ENCODE measurements at places on chromosomes 2 and 18.
A peak's percentile ranks its signal among the peaks of the same experiment; 100 is the strongest.

DNA sequence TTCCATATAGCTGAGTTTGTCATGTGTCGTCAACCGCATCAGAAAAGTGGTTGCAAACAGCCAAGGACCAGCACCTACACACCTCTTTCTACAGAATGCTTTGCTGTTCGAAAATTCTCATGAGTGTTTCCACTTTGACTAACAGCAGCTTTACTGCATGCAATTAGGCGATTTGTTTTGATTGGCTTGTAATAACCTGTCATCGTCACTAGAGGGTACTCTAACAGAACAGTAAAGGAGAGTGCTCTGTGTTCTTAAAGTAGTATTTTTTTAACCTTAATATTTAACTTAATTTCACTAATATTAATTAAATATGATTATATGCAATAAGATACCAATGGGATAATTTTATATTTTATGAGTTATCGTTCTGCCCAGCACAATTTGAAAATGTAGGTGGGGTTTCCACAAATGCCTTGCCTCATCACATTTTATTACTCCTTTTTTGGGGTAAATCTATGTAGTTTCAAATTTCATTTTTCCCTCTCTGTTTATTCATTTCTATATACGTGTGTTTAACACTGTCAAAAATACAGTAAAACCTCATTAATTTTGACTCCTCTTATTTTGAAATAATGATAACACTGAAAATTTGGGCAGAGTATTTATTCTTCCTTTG is 502.2 kb downstream of the NRXN1 start:
- DNase-seq, result no peak

DNA sequence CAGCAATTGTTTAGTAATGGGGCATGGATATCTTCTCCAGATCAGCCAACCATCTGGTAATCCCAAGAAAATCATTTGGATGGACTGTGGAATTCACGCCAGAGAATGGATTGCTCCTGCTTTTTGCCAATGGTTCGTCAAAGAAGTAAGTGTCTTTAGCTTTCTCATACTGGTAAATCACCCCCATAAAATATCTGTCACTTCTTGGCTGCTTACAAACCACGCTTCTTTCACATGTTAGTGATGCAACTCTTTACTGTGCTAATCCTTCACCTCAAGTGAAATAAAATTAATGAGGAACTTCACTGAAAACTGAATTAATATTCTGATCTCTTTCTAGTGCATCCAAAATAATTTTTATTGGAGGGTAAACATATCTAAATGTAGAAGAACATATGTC is 18.9 kb downstream of the CPO start:
- no peak for DNase-seq

DNA sequence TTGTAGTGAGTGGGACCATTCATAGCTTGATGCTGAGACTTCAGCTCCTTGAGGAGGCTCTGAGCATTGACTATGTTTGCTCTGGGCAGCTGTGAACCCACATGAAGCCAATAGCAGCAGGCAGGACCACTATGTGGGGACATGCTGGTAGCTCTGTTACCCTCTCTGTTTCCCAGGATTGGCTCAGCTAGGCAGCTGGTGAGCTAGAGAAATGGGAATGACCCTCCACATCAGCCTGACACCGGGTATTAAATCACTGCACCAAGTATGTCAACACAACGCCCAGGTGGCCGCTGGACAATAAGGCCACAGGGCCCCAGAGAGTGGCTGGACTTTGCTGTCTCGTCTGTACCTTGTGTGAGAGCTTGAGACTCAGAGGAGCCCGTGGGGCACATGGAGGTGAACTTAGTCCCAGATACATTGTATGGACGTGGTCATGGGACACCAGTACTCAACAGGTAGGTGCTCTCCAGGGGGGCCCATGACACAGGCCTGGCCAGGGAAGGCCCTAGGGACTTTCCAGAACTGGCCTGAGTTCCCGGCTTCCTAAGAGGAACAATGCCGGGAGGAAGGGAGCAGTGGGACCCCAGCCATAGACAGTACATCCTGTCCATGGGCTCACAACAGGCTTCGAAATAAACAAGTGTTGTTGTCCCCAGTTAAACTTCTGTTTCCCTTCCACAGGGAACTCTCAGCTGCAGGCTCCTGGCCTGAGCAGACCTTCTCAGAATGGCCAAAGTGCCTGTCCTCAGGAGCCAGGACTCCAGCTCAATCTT is 35.2 kb downstream of the HS1BP3 start:
- peak; percentile 70 for DNase-seq

DNA sequence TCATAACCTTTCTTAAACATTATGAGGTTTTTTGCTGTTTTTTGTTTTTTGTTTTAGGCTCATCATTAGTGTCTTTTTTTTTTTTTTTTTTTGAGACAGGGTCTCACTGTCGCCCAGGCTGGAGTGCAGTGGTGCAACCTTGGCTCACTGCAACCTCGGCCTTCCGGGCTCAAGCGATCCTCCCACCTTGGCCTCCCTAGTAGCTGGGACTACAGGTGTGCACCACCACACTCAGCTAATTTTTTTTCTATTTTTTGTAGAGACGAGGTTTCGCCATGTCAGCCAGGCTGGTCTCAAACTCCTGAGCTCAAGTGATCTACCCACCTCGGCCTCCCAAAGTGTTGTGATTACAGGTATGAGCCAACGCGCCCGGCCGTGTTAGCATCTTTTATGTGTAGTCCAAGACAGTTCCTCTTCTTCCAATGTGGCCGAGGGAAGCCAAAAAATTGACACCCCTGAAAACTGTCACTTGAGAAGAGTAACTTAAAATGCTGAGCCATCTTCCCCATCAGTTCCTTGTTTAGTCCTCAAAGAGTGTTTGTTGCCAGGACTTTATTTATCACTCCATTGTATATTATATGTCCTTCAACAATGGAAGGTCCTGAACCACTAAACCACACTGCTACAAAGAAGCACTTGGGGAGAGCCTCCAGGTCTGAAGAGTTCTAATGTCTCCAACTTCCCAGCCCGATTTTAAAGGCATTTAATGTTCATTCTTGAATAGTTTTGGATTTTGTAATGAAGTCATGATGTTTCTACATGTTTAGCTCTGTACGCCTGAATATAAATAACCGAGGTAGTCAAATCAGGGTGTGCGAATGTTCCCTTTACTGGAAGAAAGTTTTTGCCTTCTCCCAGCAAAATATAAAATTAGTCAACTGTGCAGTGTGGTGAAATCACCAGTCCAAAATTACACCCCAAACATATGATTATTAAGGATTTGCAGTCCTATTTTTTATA is 26.4 kb downstream of the ZNF516 start:
- no peak for DNase-seq

DNA sequence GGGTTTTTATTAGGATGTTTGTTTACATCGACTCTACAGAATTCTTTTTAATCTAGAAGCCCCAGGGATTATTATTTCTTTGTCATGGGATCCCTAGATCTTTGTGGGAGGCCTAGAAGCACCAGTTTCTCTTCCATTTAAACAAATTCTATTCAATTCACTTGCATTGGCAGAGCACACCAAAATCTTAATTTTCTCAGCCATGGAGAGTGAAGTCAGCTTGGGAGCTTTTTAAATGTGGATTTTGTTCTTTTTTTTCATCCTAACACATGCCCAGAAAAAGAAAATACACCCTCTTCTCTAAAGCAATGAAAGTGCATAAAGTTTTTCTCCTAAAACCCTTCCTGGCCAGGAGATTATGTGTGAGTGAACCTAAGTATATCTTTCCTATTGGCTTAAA is 38.5 kb downstream of the CDCA7 start:
- DNase-seq, result no peak

DNA sequence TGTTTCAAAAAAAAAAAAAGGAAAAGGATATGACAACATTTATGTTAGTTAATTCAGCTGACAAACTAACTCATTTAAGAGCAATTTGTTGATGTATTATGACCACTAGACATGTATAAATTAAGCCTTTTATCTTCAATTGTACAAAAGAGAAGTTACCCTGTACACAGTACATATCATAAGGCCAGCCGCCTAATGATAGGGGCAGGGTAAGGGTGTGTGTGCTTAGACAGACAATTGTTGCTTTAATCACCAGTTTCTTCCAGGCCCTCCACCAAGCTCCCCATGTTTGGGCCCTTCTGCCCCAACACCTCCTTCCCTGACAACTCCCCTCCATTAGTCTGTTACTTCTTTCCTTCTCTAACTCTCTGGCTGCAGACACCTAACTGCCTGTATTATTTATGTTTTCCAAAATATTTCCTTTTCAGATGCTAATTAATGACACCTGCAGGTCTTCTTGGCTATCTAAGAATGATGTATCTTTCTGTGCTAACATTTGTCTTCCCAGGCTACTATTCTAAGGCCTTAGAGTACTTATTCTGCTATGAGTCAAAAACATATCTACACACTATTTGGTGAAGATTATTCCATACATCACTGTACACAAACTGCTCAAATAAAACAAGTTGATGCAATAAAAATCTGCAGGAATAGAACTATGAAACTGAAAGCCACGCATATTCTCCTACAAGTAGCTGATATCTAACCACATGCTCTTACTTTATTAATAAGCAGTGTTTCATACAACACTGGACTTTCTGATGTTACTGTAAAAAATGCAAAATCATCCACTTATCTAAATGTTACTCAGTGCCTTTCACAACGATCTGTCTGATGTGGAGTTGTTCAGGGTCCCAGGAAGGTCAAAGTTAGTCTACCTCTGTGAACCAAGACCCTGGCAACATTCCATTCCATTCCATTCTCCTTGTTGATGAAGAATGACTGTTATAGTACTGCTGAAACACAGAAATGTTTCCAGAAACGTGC is 26.4 kb downstream of the TMEM131 start:
- no peak for DNase-seq

DNA sequence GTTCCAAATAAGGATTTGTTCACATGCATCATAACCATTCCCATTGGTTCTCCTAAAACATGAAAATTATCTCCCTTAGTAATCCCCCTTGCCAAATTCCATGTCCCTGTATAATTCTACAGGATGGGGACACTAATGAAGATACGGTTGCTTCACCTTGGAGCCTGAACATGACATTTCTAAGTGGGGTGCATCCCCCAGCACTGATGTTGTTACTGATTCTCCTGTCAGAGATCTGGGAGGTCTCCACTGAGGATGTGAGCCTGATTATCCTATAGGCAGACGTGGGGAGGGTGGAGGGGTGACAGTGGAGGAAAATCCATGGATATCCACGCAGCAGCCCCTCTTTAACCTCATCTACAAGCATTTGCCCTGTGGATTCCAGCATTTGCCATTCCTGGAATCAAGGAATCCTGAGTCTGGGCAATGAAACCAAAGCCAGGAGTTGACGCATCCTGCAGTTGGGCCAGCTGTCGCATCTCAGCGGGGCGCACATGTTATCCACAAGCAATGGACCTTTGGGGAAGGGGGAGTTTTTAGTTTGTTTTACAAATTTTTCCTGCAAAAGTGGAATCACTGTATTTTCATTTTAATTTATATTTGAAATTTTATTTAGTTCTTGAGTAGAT is 57.3 kb downstream of the HK2 start:
- DNase-seq, result no peak

DNA sequence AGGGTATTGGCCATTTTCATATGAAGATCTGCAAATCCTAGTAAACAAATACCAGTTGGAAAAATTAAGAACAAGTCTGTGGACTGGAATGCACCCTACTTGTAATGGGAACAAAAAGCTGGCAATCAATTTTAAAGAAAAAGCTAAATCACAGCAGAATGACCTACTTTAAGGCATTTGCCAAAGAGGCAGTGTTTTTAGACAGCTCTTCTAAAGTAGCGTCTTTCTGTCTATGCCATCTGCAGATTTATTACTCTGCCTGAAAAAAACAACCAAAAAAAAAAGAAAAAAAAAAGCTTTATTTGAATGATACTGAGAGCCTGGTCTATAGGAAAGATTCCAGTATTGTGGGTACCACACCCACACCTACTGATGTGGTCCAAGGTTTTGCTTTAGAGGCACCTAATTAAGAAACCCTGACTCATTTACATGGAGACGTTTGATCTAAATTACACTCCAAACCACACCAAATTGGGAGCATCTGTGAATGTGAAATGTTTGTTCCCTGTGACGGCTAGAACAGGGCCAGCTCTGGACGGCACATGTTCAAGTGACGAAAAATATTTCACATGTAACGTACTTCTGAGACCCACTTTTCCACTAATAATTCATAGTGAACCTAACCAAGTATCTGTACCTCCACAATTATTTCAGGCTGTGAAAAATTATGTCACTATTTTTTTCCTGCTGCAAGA is 597.1 kb downstream of the ARHGAP15 start:
- no peak for DNase-seq

- no peak for DNase-seq
Measured at GRCh38 chr2:190121971-190122370, 59.4 kb upstream of the MSTN start.

DNA sequence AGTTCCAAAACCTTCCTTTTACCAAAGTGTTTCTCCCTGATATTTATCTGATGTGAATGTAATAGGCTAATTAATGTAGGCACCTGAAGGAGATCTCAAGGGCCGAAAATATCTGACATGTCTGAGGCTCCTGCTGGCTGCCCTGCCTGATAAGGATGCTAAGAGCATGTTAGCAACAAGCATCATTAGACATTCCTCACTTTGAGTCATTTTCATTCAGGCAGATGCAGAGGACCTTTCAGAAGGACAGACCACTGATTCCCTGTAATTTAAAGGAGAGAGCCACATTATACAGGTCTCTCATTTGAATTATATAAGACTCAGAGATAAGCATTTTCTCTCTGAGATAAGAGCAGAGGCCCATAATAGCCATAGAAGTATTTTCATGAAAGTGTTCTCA is 222.4 kb upstream of the NCKAP5 start:
- DNase-seq, result no peak

GRCh38 chr2:47225061-47225783 is 70.1 kb upstream of the STPG4 start:
- peak; percentile 81 for DNase-seq

DNA sequence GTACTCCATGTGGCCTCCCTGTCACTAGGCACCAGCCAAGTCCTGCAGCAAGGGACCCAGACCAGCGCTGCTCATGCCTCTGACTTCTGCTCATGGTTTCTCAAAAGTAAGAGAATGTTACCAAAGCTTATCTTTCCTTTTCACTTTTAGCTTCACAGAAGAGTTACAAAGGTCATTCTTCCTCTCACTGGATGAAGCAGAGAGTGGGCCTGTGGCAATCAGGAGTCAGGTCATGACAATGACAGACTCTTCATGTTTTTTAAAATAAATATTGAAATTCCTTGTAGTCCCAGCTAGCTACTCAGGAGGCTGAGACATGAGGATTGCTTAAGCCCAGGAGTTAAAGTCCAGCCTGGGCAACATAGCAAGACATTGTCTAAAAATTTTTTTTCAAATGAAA is 126.1 kb downstream of the OSR1 start:
- no peak for DNase-seq

DNA sequence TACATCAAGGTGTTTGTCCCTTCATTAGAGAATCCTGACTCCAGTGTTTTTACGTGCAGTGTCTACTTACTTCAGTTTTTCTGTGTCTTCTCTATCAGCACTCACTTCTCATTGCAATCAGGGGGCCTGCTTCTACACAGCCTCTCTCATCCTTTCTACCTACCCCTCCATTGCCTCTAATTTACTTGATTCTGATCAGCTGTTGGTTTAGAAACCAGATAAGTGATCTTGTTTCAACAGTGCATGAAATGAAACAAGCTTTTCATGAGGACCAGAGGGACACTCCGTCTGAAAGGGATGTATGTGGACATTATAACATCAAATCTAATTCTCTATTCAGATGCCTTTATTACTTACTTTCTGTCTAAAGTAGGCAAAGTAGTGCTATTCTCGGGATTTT is 136.9 kb downstream of the PRKCE start:
- DNase-seq, result no peak

- DNase-seq, result no peak
Measured at GRCh38 chr2:120059483-120059882, 46.6 kb downstream of the EPB41L5 start.

GRCh38 chr2:46493241-46493970 is 14.0 kb downstream of the TMEM247 start:
- no peak for DNase-seq
